ENCODE measurements at places on chromosomes 7 and 10. TPM values are rescaled to one million over a fixed set of nuclear protein-coding genes. Genes with fewer than 3 reads are reported as not detected.

The PRPF18 gene
- 9.6 TPM for total RNA-seq

The SFTPA2 gene
- 1.3 TPM for total RNA-seq

The METTL27 gene
- total RNA-seq: 4.1 TPM

The FXYD4 gene
- not detected for total RNA-seq

The ABCB4 gene
- 0.24 TPM for total RNA-seq

The VWDE gene
- 1.1 TPM for total RNA-seq

The C10orf143 gene
- total RNA-seq: 1.6 TPM

The ITPRID1 gene
- 0.05 TPM for total RNA-seq

The PTPN20 gene
- 3.4 TPM for total RNA-seq

The SYCE1 gene
- total RNA-seq: 0.69 TPM

The COL17A1 gene
- 1.5 TPM for total RNA-seq

The CYP2C9 gene
- total RNA-seq: 0.38 TPM

The MCM10 gene
- total RNA-seq: 0.12 TPM

The MAT1A gene
- total RNA-seq: 9.5 TPM

The KDM7A gene
- total RNA-seq: 6.8 TPM

The KLF14 gene
- 0.15 TPM for total RNA-seq

The OR6V1 gene
- total RNA-seq: not detected

The CYP3A5 gene
- total RNA-seq: 33.9 TPM

The AHR gene
- 13.5 TPM for total RNA-seq

The NRG3 gene
- total RNA-seq: 0.14 TPM

The GPNMB gene
- total RNA-seq: 14.3 TPM

The TMEM213 gene
- not detected for total RNA-seq

The TLX1 gene
- not detected for total RNA-seq

The GPR146 gene
- total RNA-seq: 3.9 TPM

The TEX47 gene
- not detected for total RNA-seq

The HMX3 gene
- total RNA-seq: not detected

The THSD7A gene
- 1.8 TPM for total RNA-seq

The EPDR1 gene
- 11.3 TPM for total RNA-seq

The IFIT2 gene
- 1.3 TPM for total RNA-seq

The SPDYE2 gene
- total RNA-seq: 0.19 TPM

The NEUROG3 gene
- not detected for total RNA-seq

The CRYGN gene
- 0.18 TPM for total RNA-seq

The CAMK1D gene
- 30.1 TPM for total RNA-seq

The TMEM270 gene
- total RNA-seq: not detected

The ODAD2 gene
- not detected for total RNA-seq

The TRUB1 gene
- 7.7 TPM for total RNA-seq

The HTR5A gene
- total RNA-seq: not detected

The PON1 gene
- total RNA-seq: not detected

The CXCL12 gene
- 97.6 TPM for total RNA-seq

The AKR1C8 gene
- total RNA-seq: not detected

The GTPBP10 gene
- 14.7 TPM for total RNA-seq

The FGFR2 gene
- total RNA-seq: 24.0 TPM

The MYL7 gene
- not detected for total RNA-seq

The CYP2C19 gene
- not detected for total RNA-seq

The CHST3 gene
- total RNA-seq: 3.1 TPM

The HOGA1 gene
- 7.2 TPM for total RNA-seq

The ECHS1 gene
- 32.4 TPM for total RNA-seq

The PLAU gene
- 3.6 TPM for total RNA-seq

The NEUROD6 gene
- not detected for total RNA-seq

The ANKRD1 gene
- total RNA-seq: 0.19 TPM

The HMX2 gene
- total RNA-seq: 0.25 TPM

The SLC13A4 gene
- total RNA-seq: not detected

The PHKG1 gene
- total RNA-seq: 0.57 TPM

The BTBD16 gene
- total RNA-seq: not detected

The AP5Z1 gene
- total RNA-seq: 16.9 TPM

The SCIN gene
- total RNA-seq: 0.79 TPM

The SYT15B gene
- 10.3 TPM for total RNA-seq
